ENCODE measurements at places on chromosomes 3 and 15.

DNA sequence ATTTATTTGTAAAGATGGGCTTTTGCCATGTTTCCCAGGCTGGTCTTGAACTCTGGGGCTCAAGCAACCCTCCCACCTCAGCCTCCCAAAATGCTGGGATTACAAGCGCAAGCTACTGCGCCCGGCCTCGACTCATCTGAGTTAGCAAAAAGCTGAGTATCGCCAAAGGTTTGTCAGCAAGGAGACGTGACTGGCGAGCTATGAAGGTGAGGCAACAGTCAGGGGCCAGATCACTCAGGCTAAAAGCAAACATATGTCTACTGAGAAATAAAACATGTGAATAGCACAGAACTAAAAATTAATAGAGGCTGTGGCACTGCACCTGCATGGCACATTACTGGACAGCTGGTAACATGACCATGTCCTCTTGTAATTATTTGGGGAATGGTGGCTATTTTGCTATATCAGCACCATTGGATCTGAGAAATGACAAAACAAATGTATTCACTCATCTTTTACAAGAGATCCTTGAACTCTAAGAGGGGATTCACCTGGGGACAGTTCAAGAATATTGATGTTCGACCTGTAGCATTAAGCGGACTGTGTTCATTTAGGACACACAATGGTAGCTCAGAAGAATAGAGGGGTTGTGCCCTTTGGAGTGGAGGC lies 10.0 kb upstream of the SLC25A26 start:
- DNase-seq = no peak

- DNase-seq = no peak
Measured at GRCh38 chr15:45660231-45660979, 25.6 kb downstream of the SQOR start.

DNA sequence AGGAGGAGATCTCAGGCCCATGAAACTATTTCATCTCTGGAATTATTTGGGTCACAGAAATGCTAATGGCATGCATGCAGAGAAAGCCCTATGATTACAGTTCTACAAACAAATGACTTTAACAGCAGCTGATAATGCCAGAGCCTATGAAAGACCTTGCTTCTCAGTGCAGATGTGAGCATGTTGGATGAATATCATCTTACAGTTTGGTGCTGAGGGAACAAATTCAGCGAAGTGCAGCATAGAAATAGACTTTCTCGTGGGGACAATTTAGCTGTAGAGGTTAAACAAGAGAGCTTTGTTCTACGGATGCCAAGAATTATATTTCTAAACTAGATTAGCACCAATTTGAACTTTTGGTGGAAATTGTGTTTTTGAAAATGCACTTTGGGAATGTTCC lies 27.7 kb downstream of the PTX3 start:
- DNase-seq = no peak

- DNase-seq = no peak
Measured at GRCh38 chr3:152403632-152404066, 134.9 kb downstream of the MBNL1 start.

DNA sequence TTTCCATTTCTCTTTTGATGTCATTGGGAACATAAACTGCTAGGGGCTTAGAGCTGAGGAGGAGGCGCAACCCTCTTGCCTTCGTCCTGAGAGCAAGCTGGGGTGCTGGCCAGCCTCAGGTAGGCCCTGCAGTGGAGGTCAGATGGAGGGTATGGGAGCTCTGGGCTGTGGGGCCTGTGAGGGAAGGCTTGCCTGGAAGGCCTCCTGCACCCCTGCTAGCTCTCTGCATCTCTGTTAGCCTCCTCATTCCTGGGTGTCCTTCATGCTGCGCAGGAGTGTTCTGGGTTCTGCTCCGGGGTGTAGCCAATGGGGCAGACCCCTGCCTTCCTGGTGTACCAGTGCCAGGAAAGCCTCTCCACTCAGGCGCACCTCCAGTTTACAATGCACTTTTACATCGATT lies 11.8 kb downstream of the GP5 start:
- no peak for DNase-seq

DNA sequence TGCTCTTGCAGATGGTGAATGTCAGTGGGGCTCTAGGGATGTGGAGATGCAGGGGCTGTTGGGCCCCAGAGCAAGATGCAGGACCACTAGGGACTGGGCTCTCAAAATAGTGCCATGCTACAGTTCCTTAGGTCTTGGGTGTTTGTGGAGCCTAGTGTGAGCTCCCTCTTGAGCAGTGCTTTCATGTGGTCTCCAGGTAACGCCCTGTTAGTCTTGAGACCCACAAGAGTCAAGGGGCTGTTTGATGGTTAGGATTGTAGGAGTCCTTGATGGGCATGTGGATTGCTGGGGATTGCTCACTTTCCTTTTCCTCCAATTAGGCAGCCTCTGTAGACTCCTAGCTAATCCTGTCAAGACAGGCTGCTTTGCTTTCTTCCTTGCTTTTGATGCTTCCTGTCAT lies 56.0 kb downstream of the CCDC66 start:
- no peak for DNase-seq

All from brain pericyte (primary cell).